ENCODE measurements at places on chromosomes 1 and 21.

DNA sequence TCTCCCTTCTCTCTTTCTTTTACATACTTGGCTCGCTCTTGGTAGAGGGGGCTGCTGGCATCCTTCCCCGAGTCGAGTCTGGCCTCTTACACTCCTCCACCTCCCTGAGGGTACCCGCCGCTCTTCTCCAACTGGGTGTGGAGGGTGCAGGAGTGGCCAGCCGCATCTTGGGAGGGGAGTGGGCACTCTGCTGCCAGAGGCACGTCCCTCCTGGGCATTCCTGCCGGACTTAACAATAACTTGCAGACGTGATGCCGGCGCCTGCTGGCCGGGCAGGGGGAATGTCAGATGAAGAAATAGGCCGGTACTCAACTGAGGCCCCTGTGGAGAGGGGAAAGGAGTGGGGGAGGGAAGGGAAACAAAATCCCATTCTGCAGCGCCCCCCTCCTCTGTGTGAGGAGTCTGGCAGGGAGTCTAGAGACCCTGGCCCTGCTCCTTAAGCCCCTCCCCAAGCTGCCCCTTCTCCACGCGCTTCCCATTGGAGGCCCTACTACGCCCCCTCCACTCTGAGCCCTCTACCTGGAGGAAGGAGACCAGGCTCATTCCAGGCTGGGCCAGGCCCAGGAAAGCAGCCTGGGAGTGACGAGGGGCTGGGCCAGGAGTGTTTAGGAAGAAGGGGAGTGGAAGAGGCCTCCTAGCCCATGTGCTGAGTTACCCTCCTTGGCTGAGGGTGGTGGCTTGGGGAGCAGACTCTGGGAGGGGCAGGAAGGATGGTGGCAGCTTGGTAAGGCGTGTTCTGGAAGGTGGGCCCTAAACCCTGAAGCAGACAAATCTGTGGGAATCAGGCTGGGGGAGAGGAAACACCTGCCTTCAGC, 1.8 kb downstream of the ATP2B4 start:
- DNase-seq, result peak; percentile 40

GRCh38 chr1:245207056-245207638, 52.4 kb downstream of the KIF26B start:
- DNase-seq, result no peak

DNA sequence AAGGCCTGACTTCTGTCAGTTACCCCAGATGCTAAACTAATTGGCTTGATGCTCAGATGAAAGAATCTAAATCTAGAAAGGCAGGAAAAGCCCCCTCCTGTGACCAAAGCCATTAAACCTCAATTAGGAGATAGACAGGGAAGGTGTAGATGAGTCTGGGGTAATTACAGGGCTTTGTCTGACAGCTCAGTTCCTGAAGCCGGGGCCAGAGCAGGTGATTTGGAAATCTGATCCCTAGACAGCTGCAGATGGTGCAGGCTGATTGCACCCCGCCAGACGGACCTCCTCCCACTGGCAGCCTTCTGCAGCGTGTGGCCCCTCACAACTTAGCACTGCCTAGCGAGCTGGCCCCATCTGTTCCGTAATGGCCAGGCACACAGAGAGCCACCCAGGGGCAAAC, 395.1 kb downstream of the HLX start:
- DNase-seq, result no peak

DNA sequence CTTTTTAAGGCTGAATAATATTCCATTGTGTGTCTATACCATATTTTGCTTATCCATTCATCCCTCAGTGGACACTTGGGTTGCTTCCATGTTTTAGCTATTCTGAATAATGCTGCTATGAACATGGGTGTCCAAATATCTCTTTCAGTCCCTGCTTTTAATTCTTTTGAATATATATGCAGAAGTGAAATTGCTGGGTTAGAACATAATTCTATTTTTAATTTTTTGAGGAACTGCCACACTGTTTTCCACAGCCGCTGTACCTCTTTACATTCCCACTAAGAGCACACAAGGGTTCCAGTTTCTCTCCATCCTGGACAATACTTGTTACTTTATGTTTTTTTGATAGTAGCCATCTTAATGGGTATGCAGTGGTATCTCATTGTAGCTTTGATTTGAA, 65.6 kb downstream of the RIMS3 start:
- no peak for DNase-seq

GRCh38 chr1:175116903-175117302, 49.3 kb downstream of the TNN start:
- DNase-seq, result no peak

DNA sequence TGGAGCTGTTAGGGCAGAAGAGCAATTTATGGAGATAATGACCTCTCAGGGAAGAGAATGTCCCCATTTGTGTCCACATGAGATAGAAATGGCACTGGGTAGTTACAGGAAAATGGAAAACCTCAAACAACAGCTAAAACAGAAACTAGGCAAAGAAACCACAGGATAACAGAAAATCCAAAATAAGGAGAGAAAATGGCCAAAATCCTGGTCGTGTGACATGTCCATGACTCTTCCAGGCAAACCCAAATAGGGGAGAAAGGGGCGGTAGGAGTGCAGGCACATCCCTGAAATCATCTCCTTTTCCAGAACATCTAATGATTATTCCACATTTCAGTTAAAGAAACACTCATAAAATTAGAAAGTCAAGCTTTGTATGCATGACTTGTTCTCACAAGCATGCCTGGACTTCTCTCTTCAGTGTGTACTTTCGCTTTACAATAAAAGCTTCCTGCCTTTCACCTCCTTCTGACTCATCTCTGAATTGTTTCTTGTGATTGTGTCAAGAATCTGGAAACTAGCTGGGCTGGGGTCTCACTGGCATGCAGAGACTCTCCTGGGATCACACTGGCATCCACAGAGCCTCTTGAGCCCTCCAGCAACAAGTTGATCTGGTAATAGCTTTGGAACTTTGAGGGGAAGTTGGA, 171.4 kb upstream of the ZP4 start:
- DNase-seq, result no peak

- DNase-seq, result no peak
Measured at GRCh38 chr1:59078070-59078800, 218.7 kb upstream of the FGGY start.

DNA sequence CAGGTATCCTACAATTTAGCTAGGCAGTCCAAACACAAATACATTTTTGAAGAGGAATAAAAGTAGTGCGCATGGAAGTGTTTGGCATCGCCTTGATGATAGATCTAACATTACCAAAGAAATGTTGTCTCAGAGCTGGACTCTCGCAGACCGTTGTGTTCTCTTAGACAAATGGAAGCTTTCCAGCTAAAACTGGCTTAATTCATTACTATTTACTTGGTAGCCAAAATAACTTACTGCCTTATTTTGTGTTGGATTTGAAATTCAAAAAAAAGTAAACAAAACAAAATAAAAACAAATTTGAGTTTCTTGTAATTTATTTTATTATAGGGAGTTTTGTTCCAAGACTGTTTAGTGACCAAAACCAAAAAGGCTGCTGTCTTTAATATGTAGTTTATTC, 51.6 kb downstream of the PDE4B start:
- no peak for DNase-seq

DNA sequence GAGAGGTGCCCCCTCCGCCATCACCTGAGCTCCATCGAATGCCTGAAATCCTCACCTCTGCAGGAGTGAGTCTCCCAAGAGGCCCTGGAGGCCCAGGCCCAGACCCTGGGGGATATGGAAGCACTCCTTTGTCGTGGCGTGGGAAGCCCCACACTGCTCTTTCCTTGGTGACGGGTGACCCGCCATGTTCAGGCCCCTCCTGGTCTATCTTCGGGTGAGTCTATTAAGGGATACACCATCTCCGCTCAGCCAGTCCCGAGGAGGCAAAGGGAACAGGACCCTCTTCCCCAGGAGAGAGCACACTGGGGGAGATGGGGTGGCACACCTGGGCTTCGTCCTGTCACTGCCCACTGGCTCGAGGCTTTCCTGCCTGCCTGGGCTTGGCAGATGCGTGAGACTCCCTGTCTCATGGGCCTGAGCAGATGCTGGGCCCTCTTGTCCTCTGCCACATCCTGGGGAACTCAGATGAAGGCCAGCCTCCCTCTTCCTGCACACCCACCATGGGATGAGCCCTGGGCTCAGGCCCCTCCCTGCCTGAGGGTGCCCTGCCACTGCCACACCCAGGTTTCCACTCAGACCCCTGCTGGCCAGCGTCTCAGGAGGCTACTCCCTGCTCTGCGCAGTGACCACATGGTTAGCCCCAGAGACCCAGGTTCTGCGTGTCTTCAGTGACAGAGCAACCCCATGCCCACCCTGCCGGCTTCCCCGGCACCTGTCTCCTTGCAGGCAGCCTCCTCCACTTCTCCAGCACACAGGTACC, 3.8 kb upstream of the NPHP4 start:
- DNase-seq, result no peak

DNA sequence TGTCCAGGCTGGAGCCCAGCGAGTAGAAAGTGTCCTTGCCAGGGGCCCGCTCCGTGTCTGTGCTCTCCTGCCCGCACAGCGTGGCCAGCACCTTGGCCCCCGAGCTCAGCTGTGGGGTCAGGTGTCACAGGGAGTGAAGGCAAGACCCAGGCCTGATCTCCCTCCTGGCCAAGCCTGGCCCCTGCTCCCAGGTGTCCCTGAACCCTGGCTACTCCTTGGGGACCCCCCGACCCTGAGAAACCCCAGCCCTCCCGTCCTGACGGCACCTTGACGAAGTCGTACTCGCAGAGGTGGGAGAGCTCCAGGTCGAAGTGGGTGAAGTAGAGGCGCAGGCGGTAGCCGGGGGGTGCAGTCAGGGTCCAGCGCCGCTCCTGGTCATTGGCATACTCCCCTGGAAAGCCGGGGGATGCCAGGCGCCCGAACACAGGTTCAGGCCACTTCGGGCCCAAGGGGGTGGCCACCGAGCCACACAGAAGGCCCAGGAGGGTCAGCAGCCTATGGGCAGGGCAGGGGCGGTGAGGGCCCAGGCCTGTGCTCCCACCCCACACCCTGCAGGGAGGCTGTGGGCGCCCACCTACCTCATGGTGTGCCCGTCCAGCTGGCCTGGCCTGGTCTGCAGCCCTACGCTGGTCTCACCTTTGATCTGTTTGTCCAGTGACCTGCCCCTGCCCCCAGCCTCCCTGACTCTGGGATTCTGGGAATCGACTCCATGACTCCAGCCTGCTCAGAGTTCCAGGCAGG, at the start of gene MASP2:
Gene MASP2 (minus strand): TSS at position 615 of the 741 bp plus-strand sequence. CDS start 32 bp downstream, at position 583.
- DNase-seq, result no peak

DNA sequence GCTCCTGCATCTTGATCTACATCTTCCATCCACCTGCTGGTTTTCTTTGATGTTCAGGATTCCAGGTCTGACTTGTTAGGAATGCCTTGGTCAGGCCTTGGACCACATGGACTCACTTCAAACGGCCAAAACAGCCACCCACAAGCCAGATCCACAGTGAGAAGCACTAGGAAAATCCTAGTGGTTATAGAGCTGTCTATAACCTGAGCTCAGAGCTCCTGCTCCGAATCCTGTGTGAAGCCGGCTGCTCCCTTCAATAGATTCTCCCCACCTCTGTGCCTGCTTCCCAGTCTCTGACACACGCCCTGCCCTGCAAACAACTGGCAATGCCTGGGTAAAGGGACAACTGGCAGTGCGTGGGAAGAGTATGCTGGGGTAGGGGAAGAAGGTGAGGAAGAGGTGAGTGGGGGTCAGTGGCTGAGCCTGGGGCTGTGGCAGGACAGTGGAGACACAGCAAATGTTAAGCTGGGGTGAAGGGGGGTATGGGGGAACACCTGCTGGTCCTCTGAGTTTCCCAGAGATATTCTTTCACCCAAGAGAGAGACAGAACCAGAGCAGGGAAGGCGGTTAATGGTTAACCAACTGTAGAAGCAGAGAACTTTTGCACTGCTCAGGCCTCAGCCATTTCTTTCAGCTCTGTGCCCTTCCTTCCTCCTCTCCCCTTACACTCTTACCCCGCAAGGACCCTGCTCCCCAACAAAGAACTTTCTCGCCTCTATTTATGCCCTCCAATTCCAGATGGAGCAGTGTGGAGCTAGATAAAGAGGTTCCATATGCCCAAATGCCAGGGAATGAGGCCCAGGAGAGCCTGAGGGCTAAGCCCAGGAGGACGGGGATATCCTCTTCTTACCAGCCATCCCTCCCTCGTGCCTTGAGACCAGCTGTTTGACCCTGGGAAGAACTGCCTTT, 4.5 kb downstream of the PLXNA2 start:
- DNase-seq, result no peak

GRCh38 chr1:201883786-201884185, 4.9 kb upstream of the SHISA4 start:
- peak; percentile 41 for DNase-seq

- no peak for DNase-seq
Measured at GRCh38 chr1:1786836-1787605, 8.8 kb upstream of the NADK start.
